NCI-H187 treated with DMSO at 0.1 percent for 48 hours (cell line): ENCODE measurements at places on chromosomes 3 and 15.

GRCh38 chr15:40014390-40014789 lies 24.6 kb downstream of the SRP14 start:
- DNase-seq, result no peak

GRCh38 chr3:14719006-14719405 lies 44.1 kb downstream of the C3orf20 start:
- no peak for DNase-seq

DNA sequence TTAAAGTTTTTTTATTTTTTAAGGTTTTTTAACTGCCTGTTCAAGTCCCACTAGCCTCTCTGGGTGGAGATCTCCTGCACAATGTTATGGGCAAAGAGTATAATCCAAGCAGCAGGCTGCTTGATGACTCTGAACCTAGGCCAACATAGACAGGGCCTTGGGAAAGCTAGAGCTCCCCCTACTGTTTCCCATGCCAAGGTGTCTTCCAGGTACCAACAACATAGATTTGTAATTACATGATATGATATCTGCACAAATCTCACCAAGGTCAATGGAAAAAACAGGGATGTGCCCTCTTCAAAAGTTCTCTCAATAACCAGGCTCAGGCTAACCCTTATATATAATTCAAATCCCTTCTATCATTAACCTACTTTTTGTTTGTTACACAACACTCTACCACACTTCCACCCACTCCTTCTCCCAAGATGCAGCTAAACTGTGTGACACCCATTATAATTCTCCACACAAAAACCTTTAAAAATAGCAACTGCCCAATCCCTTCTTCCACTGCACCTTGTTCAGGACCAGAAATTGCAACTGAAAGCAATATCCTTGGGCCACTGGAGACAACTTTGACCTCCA lies 43.8 kb downstream of the RBM15B start:
- DNase-seq, result no peak

- no peak for DNase-seq
These were observed 42.3 kb downstream of the NKIRAS1 start for GRCh38 chr3:23874359-23875112.

DNA sequence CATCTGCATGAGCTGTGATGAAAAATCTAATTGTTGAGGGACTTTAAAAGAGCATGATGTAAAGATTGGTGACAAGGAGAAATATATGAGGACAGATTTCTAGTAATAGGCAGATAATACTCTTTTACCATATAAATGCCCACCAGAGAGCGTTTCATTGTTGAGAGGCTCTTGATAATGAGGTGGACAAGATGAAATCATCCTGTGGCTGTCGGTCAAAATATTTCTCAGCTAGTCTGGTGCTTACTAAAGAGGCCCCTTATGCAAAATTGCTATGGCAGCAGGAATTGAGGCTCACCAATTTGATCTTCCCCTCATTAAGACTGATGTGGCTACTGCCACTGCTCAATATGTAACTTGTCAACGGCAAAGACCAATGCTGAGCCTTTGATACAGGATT lies 225.0 kb upstream of the RASGRP1 start:
- no peak for DNase-seq

DNA sequence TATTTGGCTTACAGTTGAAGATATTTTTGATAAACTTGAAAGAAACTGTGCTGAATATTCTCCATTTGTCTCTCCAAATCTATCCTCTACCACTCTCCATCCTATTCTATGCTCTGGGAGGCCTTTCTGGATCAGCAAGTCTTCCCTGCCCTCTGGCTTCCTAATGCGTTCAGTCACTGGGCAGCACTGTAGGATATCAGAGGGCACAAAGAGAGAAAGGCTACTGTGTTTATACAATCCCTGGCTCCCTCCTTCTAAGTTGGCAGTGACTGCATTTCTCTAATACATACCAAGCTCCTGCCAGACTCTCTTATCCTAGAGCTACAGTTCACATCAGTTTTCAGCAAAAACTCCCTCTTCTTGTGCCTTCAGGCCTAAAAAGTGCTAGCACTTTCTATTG lies 102.1 kb upstream of the FHIT start:
- DNase-seq, result no peak

- DNase-seq, result no peak
These were observed 97.8 kb downstream of the SHQ1 start for GRCh38 chr3:72750405-72750965.

- no peak for DNase-seq
These were observed 49.1 kb downstream of the IQCH start for GRCh38 chr15:67303490-67304363.

- no peak for DNase-seq
These were observed 54.6 kb upstream of the EIF1B start for GRCh38 chr3:40254891-40255290.

DNA sequence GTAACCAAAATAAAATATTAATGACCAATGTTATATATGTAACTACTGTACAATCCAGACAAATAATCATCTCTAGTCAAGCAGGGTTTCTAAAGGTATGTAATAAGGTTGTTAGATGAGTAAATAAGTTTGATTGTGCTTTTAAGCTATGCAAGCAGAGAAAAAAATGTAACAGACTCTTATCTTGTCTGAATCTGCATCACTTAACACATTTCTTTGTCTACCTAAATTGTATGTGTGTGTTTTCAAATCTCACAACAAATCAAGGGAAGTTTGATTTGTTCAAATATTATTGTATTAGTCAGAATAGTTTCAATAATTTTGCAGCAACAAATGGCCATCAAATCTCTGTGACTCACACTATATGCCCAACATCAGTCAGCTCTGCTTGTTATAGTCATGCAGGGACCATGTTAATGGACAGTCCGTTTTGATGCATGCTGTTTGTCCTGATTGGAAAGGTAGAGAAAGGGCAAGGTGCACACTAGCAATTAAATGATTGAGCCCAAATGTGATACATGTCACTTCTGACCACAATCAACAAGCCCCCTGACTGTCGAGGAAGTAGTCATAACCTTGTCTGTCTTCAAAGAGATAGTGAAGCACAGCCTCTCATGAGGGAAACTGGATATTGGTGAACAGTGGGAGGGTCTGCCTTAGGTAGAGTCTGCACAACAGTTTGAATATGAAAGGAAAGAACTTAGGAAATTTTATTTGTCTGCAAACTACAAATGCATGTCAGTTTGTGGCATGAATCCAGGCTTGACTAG lies 349.4 kb upstream of the SATB1 start:
- no peak for DNase-seq

DNA sequence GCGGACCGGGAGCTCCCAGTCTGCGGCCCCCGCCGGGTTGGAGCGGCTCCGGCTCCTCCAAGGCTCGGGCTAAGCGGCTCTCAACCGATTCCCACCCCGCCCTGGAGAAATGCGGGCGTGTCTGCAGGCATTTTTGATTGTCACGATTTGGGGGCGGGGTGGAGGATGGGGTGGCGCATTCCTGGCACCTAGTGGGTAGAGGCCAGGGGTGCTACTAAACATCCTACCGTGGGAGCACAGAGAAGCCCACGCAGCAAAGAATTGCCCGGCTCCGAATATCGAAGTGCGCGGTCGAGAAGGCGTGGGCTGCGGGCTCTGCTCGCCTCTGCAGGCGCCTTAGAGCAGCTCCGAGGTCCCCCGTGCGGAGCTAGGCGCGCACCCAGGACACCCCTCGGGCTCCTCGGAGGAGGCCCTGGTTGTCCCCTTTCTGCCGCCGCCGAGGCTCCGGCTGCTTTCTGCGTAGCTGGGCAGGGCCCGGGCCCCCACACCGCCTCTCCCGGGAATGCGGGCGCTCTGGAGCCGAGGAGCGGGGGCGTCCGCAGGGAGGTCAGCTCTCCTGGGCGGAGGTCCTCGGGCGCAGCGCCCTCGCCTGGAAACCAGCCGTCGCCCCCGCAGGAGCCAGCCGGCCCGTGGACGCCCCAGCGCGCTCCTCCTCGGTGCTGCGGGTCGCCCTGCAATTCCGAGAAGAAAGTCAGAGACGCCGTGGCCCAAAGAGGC lies 16.5 kb upstream of the LAMP3 start:
- no peak for DNase-seq

DNA sequence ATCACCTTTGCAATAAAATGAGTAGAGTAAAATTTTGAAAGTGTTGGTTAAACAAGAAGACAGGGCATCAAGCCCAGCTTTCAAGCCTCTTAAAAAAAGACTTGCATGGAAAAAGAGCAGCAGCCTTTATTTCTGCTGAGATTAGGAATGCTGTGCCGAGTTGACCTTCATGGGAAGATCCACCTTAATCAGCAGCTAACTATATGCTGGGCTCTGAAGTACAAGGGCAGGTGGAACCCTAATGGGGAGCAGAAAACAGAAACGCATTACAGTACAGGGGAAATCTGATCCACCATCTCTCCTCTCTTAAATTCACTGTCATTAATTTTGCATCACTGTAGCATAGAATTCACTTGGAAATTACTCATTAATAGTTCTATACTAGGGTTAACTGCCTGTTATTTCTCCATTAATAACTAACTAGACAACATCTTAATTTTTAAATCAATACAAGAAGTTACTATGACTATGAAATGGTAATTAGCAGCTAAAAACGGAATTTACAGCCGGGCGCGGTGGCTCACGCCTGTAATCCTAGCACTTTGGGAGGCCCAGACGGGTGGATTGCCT lies 133.6 kb downstream of the GHSR start:
- DNase-seq, result no peak

DNA sequence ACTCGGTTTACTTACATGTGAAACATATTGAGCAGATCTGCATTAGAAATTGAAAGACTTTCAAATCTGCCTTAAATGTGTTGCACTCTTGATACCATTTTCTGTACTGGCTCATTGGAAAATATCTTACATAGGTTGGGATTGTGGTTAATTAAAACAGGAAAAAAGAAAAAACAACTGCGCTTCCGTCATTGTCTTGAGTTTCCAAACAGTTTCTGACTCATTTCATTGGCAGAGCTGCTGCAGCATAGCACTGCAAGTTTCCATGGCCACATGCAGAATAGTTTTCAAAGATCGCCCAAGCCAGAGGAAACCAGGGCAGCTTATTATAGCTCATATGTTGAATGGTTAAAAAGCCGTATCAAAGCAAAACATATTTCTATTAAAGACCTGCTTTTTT lies 446.6 kb upstream of the BCHE start:
- no peak for DNase-seq

DNA sequence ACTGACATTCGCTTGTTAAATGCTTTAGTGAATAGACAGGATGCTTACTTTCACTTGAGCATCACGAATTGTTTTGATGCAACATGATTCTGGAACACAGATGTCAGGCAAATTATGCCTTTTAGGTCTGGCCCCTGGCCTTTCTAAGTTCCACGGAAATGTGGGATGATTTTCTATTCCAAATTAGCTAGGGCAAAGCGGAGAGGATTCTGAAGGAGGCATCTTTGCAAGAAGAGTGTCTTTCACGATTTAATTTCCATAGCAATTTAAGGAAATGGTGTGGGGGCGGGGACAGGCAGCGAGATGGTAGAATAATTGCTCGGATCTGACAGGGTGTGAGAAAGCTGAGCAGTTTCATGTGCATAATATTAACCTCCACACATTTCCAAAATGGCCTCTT lies 238.5 kb upstream of the KCNMB2 start:
- DNase-seq, result no peak

GRCh38 chr3:129003578-129004112 lies 2.5 kb downstream of the EFCC1 start:
- DNase-seq, result no peak

DNA sequence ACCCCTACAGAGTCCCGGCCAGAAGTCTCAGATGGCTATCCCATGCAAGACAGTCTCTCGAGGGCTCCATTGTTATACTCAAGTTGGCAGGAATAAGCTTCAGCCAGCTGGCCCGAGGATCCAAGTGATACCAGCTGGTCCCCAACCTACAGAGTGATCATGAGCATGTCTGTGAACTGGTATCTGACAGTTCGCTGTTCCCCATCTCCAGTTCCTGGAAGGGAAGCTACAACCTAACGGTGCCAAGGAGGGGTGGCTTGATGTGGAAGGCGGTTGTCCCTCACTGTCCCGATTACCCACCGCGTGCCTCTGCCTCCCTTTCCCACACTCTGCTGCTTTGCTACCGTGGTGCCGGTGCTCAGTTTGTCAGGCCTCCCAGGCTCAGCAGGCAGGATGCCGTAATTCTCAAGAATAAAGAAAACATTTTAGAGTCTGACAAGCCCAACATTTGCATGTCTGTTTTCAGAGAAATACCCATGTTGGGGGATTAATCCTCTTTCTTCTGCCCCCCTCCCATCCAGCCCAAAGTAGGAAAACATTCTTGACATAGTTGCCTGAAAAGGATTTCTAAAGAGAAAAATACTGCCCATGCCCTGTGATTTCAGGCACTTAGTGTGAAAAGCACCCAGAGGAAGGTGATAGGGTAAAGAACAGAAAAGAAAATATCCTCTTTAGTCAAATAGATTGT lies 49.4 kb upstream of the HES1 start:
- DNase-seq, result no peak

GRCh38 chr3:38606561-38606960 lies 42.9 kb downstream of the SCN5A start:
- DNase-seq, result no peak

- DNase-seq, result no peak
These were observed 46.8 kb upstream of the SLC6A1 start for GRCh38 chr3:10945683-10946287.

DNA sequence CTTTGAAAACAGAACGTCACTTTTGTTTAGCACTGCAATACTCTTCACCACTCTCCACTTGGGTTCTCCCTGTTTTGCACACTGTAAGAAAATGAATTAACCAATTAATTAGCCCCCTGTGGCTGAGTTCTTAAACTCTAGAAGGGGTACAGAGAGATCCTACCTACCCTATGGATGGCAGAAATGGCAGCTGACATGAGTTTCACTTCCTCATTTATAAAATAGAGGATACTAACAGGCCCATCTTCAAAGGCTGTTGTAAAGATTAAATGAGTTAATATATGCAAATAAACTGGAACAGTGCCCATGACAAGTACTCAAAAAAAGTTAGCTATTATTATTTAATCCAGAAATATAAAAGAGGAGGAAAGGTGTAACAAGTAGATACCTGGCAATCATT lies 36.9 kb downstream of the SUCLG2 start:
- DNase-seq, result no peak

- no peak for DNase-seq
These were observed 333.4 kb upstream of the THRB start for GRCh38 chr3:24828011-24828410.

DNA sequence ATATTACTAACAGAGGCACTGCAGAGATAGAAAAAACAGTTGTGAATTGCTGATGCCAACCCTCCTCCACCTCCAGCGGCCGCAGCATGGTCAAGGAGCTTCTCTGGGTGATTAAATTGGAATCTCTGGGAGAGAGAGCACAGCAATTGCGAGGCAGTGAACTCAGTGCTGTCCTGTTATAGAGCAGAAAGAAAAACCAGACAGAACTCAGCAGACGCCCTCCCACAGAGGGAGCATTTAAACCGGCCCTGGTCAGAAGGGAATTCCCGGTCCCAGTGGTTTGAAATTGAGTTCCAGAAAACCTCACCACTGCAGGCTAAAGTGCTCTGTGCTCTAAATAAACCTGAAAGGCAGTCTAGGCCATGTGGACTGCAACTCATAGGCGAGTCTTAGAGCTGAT lies 175.4 kb downstream of the SQOR start:
- no peak for DNase-seq

DNA sequence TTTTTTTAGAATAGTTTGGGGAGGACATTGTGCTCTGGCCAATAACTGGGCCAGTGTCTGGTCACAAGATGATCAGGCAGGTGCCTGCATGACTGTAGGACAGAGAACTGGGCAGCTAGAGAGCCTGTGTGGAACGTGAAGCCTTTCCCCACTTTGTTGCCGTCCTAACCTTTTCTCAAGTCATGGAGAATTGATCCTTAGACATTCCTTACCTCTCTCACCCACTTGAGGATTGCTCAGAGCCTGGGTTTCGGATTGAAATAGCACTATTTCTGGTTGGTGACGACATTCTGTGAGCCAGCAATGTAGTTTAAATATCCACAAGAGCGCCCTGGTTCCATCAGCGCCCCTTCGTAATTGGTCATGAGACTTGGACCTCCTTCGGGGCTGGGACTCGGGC lies 138.4 kb downstream of the IGF1R start:
- no peak for DNase-seq
